ENCODE measurements at places on chromosomes 6 and 20.

GRCh38 chr6:148471624-148472159, 129.1 kb downstream of the SASH1 start:
- H3K4me1 ChIP-seq = peaks cover 3% of the 10 kb centered on the region
- no peaks in the 10 kb centered on the region for H3K36me3 ChIP-seq
- H3K27me3 ChIP-seq = no peaks in the 10 kb centered on the region
- DNase-seq = no peak

- no peak overlapping the region for H3K4me3 ChIP-seq
- no peak for DNase-seq
- H3K27ac ChIP-seq = no peak overlapping the region
Measured at GRCh38 chr6:73631849-73632248, 21.9 kb downstream of the SLC17A5 start.

- no peaks in the 10 kb centered on the region for H3K4me1 ChIP-seq
- no peaks in the 10 kb centered on the region for H3K36me3 ChIP-seq
- no peak overlapping the region for H3K27ac ChIP-seq
- DNase-seq = no peak
- no peak overlapping the region for H3K4me3 ChIP-seq
- H3K27me3 ChIP-seq = no peaks in the 10 kb centered on the region
Measured at GRCh38 chr6:121886223-121886830, 450.9 kb downstream of the GJA1 start.

- H3K4me1 ChIP-seq = no peaks in the 10 kb centered on the region
- H3K36me3 ChIP-seq = no peaks in the 10 kb centered on the region
- H3K27me3 ChIP-seq = no peaks in the 10 kb centered on the region
- no peak overlapping the region for H3K4me3 ChIP-seq
- no peak overlapping the region for H3K27ac ChIP-seq
Measured at GRCh38 chr6:50198245-50198644, 148.5 kb upstream of the DEFB112 start.

- H3K27me3 ChIP-seq = no peaks in the 10 kb centered on the region
- no peak overlapping the region for H3K4me3 ChIP-seq
- no peak overlapping the region for H3K27ac ChIP-seq
- no peak for DNase-seq
- no peaks in the 10 kb centered on the region for H3K4me1 ChIP-seq
Measured at GRCh38 chr6:143248359-143248758, 187.7 kb downstream of the AIG1 start.

DNA sequence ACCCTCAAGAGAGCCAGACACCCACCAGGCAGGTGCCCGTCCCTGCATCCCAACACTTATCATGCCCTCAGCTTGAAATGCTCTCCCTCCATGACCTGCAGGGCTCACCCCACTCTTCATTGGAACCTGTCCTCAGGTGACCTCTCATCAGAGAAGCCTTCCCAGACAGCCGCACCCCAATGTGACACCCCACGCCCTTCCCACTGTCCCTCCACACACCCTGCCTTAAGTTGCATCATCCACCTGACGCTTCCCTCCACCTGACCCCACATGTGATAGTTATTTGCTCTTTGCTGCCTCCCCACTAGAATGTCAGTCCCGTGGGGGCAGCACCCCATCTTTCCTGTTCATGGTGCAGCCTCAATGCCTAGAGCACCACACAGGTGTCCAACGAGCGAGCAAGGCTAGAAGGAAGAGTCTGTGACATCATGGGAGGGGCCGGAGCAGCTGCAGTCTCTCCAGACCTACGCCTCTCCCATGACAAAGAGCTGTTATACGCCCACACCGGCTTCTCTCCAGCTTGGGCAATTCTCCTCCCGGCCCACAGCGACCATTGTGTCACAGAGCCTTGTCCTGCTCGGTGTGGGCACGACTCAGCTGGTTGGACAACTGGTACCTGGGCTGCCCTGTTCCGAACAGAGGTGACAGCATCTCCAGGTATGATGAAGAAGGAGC, 58.2 kb downstream of the NFATC2 start:
- H3K4me3 ChIP-seq = no peak overlapping the region
- no peaks in the 10 kb centered on the region for H3K27me3 ChIP-seq
- H3K27ac ChIP-seq = no peak overlapping the region
- no peaks in the 10 kb centered on the region for H3K36me3 ChIP-seq
- no peaks in the 10 kb centered on the region for H3K4me1 ChIP-seq

- peaks cover 25% of the 10 kb centered on the region for H3K27me3 ChIP-seq
- H3K27ac ChIP-seq = no peak overlapping the region
- H3K4me1 ChIP-seq = no peaks in the 10 kb centered on the region
- H3K36me3 ChIP-seq = no peaks in the 10 kb centered on the region
- DNase-seq = no peak
- H3K4me3 ChIP-seq = no peak overlapping the region
Measured at GRCh38 chr6:54689620-54690019, 157.0 kb upstream of the FAM83B start.

- DNase-seq = no peak
- H3K4me1 ChIP-seq = peaks cover 12% of the 10 kb centered on the region
- H3K27me3 ChIP-seq = no peaks in the 10 kb centered on the region
- peaks cover 16% of the 10 kb centered on the region for H3K36me3 ChIP-seq
- H3K4me3 ChIP-seq = no peak overlapping the region
Measured at GRCh38 chr6:4953440-4953839, 50.4 kb downstream of the RPP40 start.

GRCh38 chr20:31721408-31722256, 1.0 kb downstream of the BCL2L1 start:
- peaks cover 18% of the 10 kb centered on the region for H3K4me1 ChIP-seq
- DNase-seq = no peak
- H3K27ac ChIP-seq = no peak overlapping the region
- H3K27me3 ChIP-seq = no peaks in the 10 kb centered on the region

DNA sequence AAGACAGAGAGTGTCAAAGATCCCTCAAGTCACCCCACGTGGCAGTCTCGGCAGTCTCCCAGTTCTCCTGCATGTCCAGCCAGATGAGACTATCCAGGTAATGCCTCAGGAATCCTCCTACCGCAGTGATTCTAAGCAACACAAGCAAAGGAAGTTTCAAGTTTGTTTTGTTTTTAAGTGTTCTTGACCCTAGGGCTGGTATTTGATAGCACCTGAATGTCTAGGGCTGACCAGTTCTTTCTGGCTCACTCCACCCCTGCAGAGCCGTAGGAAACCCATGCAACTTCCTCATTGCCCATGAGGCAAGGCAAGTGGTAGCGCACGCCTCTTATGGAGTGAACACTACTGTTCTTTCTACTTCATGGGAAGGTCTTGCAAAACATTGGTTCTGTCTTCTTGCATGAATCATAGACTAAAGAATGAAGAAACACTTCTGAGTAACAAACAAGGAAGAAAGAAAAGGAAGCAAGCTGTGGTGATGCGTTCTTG, 24.8 kb upstream of the FOXQ1 start:
- peaks cover 2% of the 10 kb centered on the region for H3K4me1 ChIP-seq
- H3K36me3 ChIP-seq = no peaks in the 10 kb centered on the region
- no peak overlapping the region for H3K4me3 ChIP-seq
- no peak overlapping the region for H3K27ac ChIP-seq

DNA sequence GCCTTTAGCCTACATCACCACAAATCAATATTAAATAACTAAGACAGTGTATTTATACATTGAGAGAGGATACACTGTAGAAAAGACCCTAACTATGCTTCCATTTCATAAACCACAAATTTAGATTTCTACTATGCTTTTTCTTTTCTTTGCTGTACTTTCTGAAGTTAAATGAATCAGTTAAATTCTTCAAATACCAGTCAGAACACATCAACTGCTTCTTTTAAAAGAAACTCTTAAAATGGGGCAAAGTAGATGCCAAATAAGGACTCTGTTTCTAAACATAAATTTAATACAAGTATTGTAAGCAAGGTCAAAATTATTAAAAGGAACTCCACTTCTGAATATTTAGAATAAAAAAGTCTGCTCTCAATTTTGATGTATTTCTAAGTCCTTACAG, 76.9 kb downstream of the GMDS start:
- no peak for DNase-seq
- H3K36me3 ChIP-seq = no peaks in the 10 kb centered on the region
- H3K4me1 ChIP-seq = peaks cover 1% of the 10 kb centered on the region
- H3K27ac ChIP-seq = no peak overlapping the region

DNA sequence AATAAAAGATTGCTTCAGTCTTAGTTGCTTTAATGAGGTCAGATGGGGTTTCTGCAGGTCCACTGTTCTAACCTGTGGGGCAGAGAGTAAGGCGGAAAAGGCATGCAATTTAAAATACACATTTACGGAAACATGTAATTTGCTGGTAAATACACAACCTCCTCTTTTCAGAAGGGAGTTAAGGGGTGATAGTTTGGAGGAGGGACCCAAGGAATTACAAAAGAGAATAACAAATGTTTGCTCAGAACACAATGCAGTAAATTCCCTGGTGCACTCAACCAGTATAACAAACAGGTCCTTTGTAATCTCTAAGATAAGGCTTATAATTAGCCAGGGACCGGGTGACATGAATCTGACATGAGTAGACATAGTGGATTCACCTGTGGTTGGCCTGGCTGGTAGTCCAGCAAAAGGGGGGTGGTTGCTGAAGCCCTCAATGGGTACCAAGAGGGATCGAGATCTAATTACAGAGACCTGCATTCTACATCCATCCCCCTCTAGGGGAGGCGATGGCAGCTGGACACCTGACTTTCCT, 295.1 kb downstream of the PHACTR1 start:
- H3K4me1 ChIP-seq = no peaks in the 10 kb centered on the region
- peaks cover 18% of the 10 kb centered on the region for H3K27me3 ChIP-seq
- no peak overlapping the region for H3K27ac ChIP-seq
- no peak for DNase-seq

DNA sequence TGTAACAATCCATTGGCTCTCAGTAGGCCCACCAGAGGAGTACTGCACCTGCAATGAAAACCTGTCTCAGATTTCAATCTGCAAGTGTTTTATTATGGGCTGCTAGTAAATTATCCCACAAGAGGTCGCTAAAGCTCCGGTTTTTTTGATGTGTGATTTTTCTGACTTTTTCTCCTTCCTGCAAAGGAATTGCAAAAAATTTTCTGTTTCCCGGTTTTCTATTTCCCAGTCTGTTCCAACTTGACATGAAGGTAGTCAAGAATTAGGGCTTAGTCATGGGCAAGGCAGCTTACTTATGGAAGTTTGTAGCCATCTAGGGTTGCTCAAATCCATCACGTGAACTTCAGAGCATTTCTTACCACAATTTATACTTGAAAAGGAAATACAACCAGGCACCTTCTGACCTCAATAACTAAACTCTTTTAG, 38.5 kb upstream of the AHI1 start:
- no peaks in the 10 kb centered on the region for H3K27me3 ChIP-seq
- peaks cover 3% of the 10 kb centered on the region for H3K4me1 ChIP-seq
- peak; percentile 27 for DNase-seq
- no peak overlapping the region for H3K4me3 ChIP-seq
- H3K27ac ChIP-seq = no peak overlapping the region
- no peaks in the 10 kb centered on the region for H3K36me3 ChIP-seq

GRCh38 chr6:1678201-1678600, 68.5 kb downstream of the FOXC1 start:
- no peaks in the 10 kb centered on the region for H3K27me3 ChIP-seq
- H3K4me1 ChIP-seq = no peaks in the 10 kb centered on the region
- no peak overlapping the region for H3K27ac ChIP-seq
- H3K36me3 ChIP-seq = no peaks in the 10 kb centered on the region

- no peak for DNase-seq
- H3K4me1 ChIP-seq = peaks cover 6% of the 10 kb centered on the region
- H3K4me3 ChIP-seq = no peak overlapping the region
- no peaks in the 10 kb centered on the region for H3K36me3 ChIP-seq
- H3K27me3 ChIP-seq = no peaks in the 10 kb centered on the region
Measured at GRCh38 chr6:11023032-11023431, 21.1 kb downstream of the ELOVL2 start.

- H3K36me3 ChIP-seq = no peaks in the 10 kb centered on the region
- no peak for DNase-seq
- H3K4me1 ChIP-seq = no peaks in the 10 kb centered on the region
- no peaks in the 10 kb centered on the region for H3K27me3 ChIP-seq
Measured at GRCh38 chr6:134235937-134236751, 81.8 kb downstream of the SGK1 start.

DNA sequence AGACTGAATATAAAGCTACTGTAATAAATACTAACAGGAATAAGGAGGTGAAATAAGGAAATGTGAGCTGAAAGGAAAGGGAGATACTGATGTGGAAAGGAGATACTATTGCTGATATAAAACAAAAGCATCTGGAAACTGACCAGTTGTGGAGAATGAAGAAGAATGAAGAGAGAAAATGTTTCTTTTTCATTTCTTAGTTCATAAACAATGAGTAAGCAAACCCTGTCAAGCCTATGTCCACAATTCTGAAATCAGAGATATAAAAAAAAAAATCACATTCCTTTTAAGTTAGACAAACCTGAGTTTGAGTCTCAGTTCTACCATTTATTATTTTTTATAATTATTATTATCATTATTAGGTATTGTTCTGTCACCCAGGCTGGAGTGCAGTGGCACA, 121.6 kb upstream of the GJE1 start:
- no peak overlapping the region for H3K4me3 ChIP-seq
- DNase-seq = no peak
- no peaks in the 10 kb centered on the region for H3K36me3 ChIP-seq
- H3K27me3 ChIP-seq = no peaks in the 10 kb centered on the region
- H3K4me1 ChIP-seq = peaks cover 2% of the 10 kb centered on the region

- H3K4me3 ChIP-seq = no peak overlapping the region
- no peak overlapping the region for H3K27ac ChIP-seq
- peaks cover 94% of the 10 kb centered on the region for H3K27me3 ChIP-seq
- H3K4me1 ChIP-seq = peaks cover 12% of the 10 kb centered on the region
- no peak for DNase-seq
Measured at GRCh38 chr6:108163644-108164542, 1.9 kb upstream of the NR2E1 start.

DNA sequence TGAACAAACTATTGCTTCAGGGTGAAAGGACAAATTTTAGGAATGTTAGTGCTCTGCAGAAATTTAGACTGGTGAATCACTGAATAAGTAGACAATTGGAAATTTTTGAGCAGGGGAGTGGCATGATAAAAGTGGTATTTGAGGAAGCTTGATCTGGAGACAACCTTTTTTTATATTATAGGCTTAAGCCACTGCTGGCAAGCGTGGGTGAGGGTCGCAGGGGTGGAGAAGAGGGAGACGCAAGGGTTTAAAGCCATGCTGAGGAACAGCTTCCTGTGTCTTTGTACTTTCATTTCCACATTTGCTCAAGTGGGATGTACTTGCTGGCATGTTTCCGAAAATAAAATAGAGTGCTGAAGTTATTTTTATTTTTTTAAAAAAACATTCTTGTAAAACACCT, 23.7 kb downstream of the NCOA7 start:
- no peak overlapping the region for H3K27ac ChIP-seq
- no peak for DNase-seq
- no peaks in the 10 kb centered on the region for H3K36me3 ChIP-seq
- no peaks in the 10 kb centered on the region for H3K4me1 ChIP-seq

- H3K27ac ChIP-seq = no peak overlapping the region
Measured at GRCh38 chr20:20409331-20409730, 41.4 kb downstream of the INSM1 start.

- no peaks in the 10 kb centered on the region for H3K27me3 ChIP-seq
- DNase-seq = no peak
- no peaks in the 10 kb centered on the region for H3K4me1 ChIP-seq
- H3K4me3 ChIP-seq = no peak overlapping the region
Measured at GRCh38 chr6:21972516-21972915, 324.3 kb downstream of the PRL start.
